ENCODE measurements at places on chromosomes 13 and 19.

GRCh38 chr19:19142347-19142746 lies 4.1 kb upstream of the TMEM161A start:
- DNase-seq: no peak

- no peak for DNase-seq
Observed at GRCh38 chr13:110319774-110320509, 12.9 kb downstream of the COL4A2 start.

DNA sequence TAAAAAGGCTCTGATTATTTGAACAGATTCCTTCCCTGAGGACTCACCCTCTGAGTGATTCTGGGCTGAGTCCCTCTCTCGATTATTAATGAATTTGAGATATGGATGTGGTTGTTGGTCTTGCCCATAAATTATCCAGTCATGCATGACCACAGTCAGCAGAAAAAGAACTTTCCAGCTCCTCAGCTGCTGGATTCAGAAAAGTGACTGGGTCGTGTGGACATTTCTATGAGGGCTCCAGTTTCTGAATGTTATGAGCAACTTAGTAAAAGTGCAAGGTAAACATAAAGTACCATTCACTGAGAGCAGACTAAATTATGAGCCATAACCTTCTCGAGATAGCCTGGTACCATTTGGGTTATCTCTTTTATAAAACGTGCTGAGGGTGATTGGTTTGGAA lies 100.1 kb upstream of the CLDN10 start:
- DNase-seq: no peak

DNA sequence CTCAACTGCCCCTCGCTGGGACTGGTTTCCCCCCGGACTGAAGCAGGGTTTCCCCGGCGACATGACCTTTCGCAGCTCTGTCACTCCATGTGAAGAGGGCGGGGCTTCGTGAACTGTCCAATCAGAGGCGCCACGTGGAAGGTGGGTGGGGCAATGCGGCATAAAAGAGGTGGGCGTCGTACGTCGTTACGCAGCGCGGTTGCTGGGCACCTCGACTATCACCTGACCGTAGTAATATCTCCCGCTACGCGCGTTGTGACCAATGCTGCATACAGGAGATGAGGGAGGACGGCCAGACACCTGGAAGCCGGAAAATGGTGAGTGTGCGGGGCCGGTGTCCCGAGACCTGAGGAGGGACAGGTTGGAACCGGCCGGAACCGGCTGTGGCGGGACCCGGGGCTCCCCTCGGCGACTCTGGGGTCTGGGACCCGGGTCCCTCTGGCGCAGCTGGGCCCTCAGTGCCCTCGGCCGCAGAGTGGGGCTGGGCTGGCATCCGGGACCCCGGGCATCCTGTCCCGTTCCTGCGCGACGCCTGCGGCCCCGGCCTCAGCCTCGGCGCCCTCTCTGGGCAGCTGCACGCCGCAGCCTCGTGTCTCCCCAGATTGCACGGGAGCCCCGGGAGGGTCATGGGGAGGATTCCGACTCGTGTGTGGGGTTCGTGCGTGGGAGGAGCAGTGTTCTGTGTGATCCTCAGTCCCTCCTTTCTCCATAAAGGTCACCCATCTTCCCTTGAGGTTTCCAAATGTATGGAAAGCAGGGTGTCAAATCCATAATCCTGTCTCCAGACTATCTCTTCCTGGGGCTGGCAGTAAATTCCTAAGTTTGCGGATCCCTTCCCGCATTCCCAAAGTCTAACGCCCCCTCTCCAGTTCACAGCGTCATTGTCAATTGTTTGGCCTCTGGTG lies 32.2 kb downstream of the ZNF136 start:
- no peak for DNase-seq

GRCh38 chr19:14775869-14776586 lies 2.3 kb downstream of the ADGRE2 start:
- no peak for DNase-seq
